Activated CD8-positive, alpha-beta memory T cell treated with anti-CD3 and anti-CD28 coated beads for 48 hours (primary cell): ENCODE measurements at places on chromosomes 2 and 18.

DNA sequence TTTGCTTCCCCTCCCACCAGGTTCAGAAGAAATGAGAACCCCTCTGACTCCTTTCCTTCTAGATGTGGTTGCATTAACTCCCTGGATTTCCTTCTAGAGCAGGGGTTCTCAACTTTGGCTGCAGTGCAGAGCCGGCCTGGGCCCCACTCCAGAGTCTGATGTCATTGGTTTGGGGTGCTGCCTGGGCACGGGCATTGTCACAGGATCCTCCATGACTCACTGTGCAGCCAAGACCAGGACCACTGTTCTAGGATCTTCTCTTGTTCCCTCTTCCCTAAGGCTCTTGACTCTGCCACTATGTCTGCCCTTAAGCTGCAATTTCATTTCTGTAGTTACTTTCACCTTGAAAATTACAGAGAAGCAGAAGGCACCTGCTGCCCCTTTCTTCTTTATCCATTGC is 31.8 kb downstream of the TBC1D8 start:
- DNase-seq = no peak

DNA sequence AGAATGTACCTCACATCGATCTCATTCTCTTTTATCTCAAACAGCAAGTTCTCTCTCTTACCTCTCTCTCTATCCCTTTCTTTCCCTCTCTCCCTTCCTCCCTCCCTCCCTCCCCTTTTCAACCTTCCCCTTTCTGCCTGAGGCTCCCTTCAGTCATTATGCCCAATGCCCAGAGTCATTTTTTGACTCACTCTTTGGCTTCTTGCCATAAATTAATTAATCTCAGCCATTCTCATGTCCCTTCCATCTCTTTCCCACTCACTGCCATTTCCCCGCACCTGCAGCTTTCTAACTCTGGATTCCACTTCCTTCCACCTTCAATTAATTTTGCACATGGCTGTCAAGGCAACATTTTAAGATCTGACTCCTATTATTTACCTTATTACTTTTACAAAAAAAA is 60.1 kb downstream of the EVA1A start:
- DNase-seq = no peak

DNA sequence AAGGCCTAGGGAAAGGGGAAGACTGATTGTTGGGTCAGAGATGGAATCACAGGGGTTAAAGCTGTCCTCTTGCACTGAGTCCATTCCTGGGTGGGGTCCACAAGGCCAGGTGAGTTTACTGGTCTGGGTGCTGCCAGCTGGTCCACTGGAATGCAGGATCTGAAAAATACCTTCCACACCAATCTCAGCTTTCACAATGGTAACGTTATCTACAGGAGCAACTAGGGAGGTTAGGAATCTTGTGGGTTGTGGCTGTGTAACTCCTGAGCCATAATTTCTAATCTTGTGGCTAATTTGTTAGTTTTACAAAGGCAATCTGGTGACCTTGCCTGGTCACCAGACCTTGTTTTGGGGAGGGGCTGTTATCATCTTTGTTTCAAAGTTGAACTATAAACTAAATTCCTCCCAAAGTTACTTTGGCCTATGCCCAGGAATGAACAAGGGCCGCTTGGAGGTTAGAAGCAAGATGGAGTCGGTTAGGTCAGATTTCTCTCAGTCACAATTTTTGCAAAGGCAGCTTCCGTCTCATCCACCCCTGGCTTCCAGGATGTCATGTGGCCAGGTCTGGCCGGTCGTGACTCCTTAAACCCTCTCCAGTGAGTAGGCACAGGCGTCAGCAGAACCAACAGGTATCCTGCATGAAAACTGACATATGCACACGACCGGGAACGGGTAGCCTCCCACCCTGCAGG is 123.3 kb upstream of the SH3BP4 start:
- no peak for DNase-seq

DNA sequence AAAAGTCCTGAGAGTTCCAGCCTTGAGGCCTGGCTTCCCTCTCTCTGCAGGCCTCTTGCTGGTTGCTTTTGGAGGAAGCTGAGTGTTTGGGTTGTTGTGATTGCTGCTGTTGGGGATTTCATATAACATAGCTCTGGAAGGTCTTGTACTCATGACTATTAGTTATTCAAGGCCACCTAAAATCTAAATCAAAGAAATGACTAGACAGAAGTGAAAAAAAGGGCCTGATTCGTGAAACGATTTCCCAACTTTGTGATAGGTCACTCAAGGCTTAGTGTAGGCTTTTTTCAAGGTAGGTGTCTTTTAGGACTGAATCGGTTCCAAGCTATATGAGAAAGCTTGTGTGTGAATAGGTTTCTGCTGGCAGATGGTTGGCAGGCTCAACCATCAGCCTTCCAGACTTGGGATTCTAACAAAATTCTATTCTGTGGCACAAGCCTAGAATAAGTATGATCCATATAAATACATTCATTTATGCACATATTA is 164.4 kb downstream of the FMNL2 start:
- no peak for DNase-seq

DNA sequence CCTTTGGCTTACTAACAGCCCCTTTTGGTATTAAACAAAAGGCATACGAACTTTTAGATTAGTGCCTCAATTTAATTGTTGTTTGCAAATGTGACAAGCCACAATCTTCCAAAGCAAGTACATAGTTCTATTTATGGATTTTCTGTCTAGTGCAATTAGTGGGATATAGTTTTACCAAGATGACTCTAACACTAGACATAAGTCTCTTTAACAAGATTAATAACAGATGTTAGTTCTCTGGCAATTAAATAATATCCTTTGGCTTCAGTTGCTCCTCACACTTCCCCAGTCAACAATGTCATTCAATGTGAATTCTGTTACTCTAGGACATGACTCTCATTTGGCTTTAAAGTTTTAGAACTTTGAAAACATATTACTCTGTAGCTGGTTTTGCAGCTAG is 16.7 kb upstream of the MC4R start:
- DNase-seq = no peak

GRCh38 chr18:46387441-46388131 is 269.4 kb downstream of the LOXHD1 start:
- no peak for DNase-seq

GRCh38 chr2:149885468-149885867 is 297.9 kb upstream of the MMADHC start:
- no peak for DNase-seq

DNA sequence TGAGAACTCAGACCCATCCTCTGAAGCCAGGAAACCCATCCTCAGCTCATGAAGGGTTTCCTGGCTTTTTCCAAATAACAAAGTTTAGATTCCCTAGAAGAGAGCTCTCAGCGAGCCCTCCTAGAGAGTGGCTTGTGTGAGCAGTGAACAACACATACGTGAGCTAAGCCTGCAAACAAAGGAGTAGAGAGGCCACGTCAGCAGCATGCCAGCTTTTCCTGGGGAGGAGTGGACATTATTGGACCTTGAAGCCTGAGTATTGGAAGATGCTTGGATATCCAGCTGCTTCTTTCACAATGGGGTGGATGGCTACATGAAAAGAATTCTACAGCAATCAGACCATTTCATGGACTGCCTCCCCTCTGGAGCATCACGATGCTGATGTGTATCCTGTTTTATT is 21.1 kb downstream of the KIF5C start:
- no peak for DNase-seq

DNA sequence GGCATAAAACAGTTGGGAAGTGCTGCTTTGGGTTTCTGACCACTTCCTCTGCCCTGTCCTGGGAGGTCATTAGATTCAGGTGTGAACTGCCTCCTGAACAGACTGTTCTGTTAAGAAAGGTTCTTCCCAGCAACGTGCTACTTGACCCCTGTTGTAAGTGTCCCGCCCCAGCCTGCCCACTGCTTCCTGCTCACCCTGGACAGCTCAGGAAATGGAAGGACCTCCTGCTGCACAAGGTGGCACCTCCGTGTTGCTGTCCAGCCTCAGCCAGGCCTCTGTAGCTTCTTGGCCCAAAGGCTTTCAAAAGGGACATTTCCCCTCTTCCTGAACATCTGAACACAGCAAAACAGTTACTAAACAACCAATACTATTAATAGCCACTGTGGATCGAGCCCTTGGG is 5.3 kb downstream of the TOGARAM2 start:
- DNase-seq = no peak

DNA sequence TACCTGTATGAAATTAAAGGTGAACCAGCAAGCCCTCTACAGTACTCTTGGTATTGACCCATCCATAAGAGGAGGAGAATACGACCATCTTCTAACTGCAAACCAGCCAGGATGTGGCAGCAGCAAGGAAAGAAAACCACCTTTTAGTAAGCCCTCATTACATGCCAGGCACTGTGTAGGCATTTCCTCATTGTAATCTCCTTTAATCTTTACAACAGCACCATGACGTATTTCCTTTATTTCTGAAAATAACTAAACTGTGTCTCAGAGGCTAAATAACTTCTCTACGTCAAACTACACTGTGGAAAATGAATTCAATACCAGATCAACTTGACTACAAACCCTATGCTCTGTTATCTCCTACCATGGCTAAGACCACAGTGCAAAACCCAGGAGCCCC is 18.2 kb downstream of the WDR35 start:
- no peak for DNase-seq

DNA sequence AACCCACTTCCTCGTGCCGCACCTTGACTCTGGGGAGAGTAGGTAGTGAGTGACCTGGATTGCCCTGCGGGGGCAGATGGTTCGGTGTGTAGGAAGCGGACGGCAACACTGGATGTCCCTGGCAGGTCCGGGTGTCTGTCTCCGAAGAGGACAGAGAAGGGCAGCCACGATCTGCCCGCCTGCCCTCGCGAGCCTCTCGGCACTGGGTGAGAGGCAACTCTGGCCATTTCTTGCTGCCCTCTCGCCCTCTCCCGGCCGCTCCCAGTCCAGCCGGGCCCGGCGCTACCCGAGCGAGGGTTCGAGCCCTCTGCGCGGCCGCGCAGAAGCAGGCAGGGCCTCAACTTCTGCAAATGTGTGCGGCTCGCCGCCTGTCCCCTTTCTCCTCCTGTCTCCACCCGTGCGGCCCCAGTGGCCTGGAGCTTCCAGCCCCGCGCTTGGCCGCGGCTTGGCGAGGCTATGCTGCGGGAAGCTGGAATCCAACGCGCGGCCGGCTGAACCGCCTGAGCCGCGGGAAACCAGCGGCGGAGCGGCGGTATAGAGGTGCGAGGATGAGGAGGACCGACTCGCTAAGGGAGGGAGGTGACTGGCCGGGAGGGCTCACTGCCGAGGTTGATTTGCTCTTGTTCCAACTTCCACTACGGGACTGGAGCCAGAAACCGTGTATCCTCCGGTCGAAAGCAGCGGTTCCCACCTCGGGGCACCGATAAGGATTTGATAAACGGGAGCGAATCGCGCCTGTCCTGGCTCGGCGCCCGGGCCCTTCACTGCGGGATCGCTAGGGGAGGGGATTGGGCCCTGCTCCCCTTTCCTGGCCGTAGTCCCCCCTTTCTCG is 1.5 kb downstream of the EPAS1 start:
- DNase-seq = no peak

GRCh38 chr2:118089139-118089800 is 999 bp downstream of the INSIG2 start:
- DNase-seq = no peak

GRCh38 chr2:147033044-147033443 is 811.8 kb upstream of the ACVR2A start:
- no peak for DNase-seq

- no peak for DNase-seq
These were observed 247.8 kb downstream of the BCL2 start for GRCh38 chr18:63071701-63072141.

GRCh38 chr2:38997781-38998180 is 108.1 kb downstream of the ARHGEF33 start:
- DNase-seq = no peak

DNA sequence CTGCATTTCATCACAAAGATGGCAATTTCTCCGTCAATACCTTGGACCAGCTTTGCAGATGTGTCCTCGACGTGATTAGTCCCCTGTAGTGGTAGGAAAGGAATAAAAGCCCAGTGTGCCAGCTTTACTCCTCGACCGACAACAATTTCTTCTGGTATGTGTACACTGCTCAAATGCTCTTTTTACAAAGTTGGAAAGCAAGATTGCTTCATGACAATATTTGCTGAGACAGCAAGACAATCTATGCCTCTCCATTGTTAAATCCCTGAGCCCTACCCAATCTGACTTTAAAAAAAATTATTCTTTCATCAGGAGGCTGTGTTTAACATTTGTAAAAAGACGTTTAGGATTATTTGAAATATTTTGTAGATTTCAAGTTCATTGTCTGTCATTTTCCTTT is 27.6 kb upstream of the ZEB2 start:
- no peak for DNase-seq

DNA sequence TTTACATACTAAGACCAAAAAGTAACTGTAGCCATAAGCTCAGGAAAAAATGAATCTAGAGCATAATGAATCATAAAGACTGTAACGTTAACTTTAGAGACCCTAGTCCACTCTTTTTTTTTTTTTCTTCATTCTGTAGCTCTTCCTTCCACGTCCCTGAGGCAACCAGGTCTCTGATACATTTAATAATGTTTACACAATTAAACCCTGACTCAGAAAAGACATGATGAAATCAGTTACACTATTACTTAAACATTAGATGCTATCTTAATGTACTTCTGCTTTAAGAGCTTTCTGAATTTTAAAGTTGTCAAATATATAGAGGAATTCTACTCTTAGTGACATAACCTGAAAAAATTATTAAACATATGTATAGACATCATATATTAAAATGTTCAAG is 1121.5 kb upstream of the DDX18 start:
- DNase-seq = no peak

DNA sequence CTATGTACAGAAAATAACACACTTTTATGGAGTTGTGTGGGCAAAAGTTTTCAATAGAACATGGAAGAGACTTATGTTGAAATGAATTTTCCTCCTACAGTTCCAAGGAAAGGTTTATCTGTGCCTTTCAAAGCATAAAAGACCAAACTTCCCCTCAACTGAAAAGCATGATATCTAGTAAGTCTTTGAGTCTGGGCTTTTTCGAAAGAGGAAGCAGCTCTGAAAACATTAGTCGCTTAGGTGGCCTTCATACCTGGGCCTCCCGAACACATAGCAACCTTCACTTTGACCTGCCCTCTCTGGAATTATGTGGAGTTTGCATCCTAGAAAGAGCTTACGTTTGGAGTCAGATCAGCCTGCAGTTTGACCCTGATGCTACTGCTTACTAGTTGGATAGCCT is 4.8 kb upstream of the CAPN14 start:
- no peak for DNase-seq

GRCh38 chr2:33246432-33246831 is 230.0 kb upstream of the RASGRP3 start:
- no peak for DNase-seq

GRCh38 chr18:27608174-27608573 is 423.1 kb upstream of the CHST9 start:
- DNase-seq = no peak

- DNase-seq = no peak
These were observed 61.4 kb upstream of the MSTN start for GRCh38 chr2:190123956-190124355.

- no peak for DNase-seq
These were observed 17.9 kb downstream of the SPATS2L start for GRCh38 chr2:200324362-200324761.
